ENCODE measurements at places on chromosomes 5 and 9. TPM values are rescaled to one million over a fixed set of nuclear protein-coding genes. Genes with fewer than 3 reads are reported as not detected.

MYOT gene
- not detected for total RNA-seq

SPATA31A7 gene
- not detected for total RNA-seq

GFI1B gene
- total RNA-seq: not detected

SHISAL2B gene
- not detected for total RNA-seq

GRCh38 chr5:166708291-166708690 lies 1583.2 kb upstream of the WWC1 start:
- H3K4me1 ChIP-seq: no peaks in the 10 kb centered on the region
- H3K4me3 ChIP-seq: no peak overlapping the region
- no peaks in the 10 kb centered on the region for H3K27me3 ChIP-seq
- no peak overlapping the region for H3K27ac ChIP-seq
- no peaks in the 10 kb centered on the region for H3K36me3 ChIP-seq

- peak overlapping the region; percentile 42 for H3K4me3 ChIP-seq
- no peaks in the 10 kb centered on the region for H3K36me3 ChIP-seq
- peak; percentile 80 for DNase-seq
- peaks cover 19% of the 10 kb centered on the region for H3K4me1 ChIP-seq
- H3K27ac ChIP-seq: peak overlapping the region; percentile 63
Observed at GRCh38 chr5:171806976-171807747, 21.5 kb downstream of the SMIM23 start.

GRCh38 chr5:169024421-169024820 lies 276.5 kb downstream of the SLIT3 start:
- DNase-seq: no peak
- no peak overlapping the region for H3K4me3 ChIP-seq
- H3K27me3 ChIP-seq: peaks cover 41% of the 10 kb centered on the region
- H3K36me3 ChIP-seq: no peaks in the 10 kb centered on the region
- no peaks in the 10 kb centered on the region for H3K4me1 ChIP-seq
- no peak overlapping the region for H3K27ac ChIP-seq

DNA sequence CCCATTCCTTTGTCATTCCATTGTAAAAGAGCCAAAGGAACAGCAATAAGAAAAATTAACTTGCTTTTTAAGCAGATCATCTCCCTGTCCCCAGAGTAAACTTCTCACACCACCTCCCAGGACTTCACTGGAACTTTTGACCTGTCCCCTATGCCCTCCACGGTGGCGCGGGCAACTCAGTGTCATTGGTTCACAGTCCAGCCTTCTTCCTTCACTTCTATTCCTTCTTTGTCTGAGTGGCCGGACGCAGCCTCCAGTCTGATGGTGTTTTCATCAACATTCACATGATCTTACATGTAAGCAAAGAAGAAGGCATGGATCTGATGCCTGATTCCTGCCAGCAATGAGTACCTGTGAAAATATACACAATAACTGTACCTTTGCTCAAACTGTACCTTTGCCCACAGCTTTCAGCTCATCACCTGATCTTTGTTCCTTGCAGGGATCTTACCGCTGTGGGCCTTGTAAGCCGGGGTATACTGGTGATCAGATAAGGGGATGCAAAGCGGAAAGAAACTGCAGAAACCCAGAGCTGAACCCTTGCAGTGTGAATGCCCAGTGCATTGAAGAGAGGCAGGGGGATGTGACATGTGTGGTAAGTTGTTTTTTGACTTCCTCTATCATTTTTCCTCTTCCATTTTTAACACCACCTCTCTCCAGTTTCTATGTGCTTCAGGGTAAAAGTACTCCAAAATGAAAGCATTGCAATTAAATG lies 32.5 kb downstream of the THBS4 start:
- no peaks in the 10 kb centered on the region for H3K36me3 ChIP-seq
- no peak overlapping the region for H3K4me3 ChIP-seq

- no peaks in the 10 kb centered on the region for H3K27me3 ChIP-seq
- 0 out of 2 replicates have a peak, but pooled peaks cover 11% of the 10 kb centered on the region for H3K36me3 ChIP-seq
Observed at GRCh38 chr5:138350563-138350890, 2.0 kb upstream of the KDM3B start.

DNA sequence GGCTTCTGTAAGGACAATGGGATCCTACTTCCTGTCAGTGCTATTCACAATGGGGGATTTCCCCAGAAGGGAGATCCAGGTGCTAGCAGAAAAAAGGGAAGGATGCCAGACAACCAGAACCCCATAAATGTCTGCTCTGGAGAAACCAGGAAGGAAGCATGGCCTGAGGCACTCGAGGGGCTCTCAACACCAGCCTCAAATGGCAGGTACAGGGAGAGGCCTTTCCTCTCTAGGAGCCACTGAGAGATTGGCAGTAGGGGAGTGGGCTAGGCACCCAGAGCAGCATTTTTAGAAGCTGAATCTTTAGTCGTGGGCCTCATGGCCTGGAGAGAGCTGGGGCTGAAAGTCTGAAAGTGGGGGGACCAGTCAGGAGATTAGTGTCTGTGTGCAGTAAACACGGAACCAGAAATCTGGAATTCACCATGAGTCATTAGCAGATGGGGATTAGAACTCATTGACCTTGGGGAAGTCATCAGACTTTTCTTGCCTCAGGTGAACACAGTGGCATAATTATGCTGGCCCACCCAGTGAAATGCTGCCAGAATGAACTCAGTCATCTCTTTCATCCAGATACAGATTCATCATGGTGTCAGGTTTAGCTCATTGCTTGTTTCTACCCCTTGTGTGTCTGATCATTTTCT lies 28.3 kb downstream of the ARHGEF28 start:
- peak overlapping the region; percentile 96 for H3K27ac ChIP-seq
- peaks cover 9% of the 10 kb centered on the region for H3K36me3 ChIP-seq
- H3K4me3 ChIP-seq: no peak overlapping the region
- peaks cover 65% of the 10 kb centered on the region for H3K4me1 ChIP-seq
- H3K27me3 ChIP-seq: no peaks in the 10 kb centered on the region

- no peak overlapping the region for H3K27ac ChIP-seq
- no peaks in the 10 kb centered on the region for H3K27me3 ChIP-seq
- no peaks in the 10 kb centered on the region for H3K4me1 ChIP-seq
- H3K36me3 ChIP-seq: 0 out of 2 replicates have a peak, but pooled peaks cover 19% of the 10 kb centered on the region
Observed at GRCh38 chr9:131178926-131179325, 53.5 kb downstream of the NUP214 start.

GRCh38 chr5:58929726-58930125 lies 346.9 kb downstream of the RAB3C start:
- H3K36me3 ChIP-seq: no peaks in the 10 kb centered on the region
- DNase-seq: no peak
- H3K27ac ChIP-seq: no peak overlapping the region

DNA sequence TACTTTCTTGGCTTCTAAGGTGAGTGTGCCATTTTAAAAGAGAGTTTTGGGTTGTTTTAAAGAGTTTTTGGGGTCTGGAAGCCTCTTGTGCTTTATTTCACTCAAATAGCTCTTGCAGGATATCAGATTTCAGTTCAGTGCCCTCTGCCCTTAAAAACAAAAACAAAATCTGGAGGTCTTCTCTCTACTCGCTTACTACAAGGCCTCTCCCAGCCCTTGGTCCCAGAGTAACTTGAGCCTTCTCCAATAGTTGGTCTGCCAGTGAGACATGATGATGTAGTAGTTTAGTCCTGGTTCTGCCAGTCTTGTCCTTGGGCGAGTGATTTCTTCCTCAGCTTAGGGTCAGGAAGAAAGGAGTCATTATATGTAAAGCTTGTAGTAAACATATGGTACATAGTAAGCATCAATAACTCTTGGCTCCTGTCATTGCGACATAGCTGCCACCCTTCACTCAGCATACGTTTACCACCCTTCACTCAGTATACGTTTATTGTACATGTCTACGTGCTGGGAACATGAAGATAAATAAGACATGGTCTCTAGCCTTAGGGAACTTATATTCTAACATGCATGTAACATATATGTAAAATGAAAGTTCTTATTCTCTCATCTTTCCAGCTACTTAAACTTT lies 147.6 kb downstream of the MAN2A1 start:
- no peak for DNase-seq
- no peak overlapping the region for H3K4me3 ChIP-seq
- no peaks in the 10 kb centered on the region for H3K27me3 ChIP-seq

DNA sequence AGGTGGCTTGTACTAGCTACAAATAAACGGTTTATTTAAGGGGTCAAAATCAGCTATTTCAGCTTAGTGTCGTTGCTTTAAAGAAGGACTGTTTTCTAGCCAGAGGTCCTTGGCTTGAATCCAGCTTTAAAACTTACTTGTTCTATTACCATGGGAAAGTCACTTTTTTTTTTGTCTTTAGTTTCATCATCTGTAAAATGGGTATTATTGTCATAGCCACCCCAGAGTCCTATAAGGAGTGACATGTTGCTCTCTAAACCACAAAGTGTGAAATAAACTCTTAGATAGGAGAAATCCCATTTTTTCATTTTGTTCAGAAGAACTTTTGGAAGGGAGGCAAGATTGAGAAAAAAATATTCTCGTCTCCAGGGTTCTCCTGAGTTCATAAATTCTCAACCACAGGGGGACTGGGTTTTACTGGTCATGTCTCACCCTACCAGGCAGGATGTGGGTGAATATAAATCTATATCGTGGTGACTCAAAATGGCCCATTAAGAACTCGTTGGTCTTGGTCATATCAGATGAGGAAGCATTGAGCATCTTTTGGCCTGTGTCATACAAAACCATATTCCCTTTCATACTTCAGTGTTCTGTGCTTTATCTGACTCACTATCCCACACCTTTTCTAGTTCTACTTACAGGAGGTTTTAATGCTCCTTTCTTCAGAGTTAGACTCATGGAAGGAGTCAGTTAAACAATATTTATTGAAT lies 202.7 kb upstream of the NR3C1 start:
- no peak overlapping the region for H3K27ac ChIP-seq
- DNase-seq: no peak
- no peaks in the 10 kb centered on the region for H3K4me1 ChIP-seq
- no peak overlapping the region for H3K4me3 ChIP-seq

- no peaks in the 10 kb centered on the region for H3K27me3 ChIP-seq
- no peaks in the 10 kb centered on the region for H3K4me1 ChIP-seq
- no peak for DNase-seq
- H3K27ac ChIP-seq: no peak overlapping the region
- H3K36me3 ChIP-seq: no peaks in the 10 kb centered on the region
- H3K4me3 ChIP-seq: no peak overlapping the region
Observed at GRCh38 chr5:158140120-158140731, 281.3 kb upstream of the CLINT1 start.

DNA sequence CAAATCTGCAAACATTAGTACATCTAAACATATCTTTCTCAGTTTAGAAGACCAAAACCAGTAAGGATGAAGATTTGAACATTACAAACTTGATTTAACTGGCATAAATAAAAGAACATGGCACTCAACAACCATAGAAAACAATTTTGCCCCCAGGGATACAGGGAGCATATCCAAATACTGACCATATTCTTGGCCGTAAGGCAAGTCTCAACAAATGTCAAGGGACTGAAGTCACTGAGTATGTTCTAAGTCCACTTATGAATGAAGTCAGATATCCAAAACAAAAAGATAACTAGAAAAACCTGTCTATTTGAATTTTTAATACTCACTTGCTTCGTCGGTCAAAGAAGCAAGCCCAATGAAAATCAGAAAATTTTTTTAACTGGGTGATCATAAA lies 14.1 kb downstream of the FEM1C start:
- H3K4me1 ChIP-seq: peaks cover 43% of the 10 kb centered on the region
- H3K36me3 ChIP-seq: peaks cover 75% of the 10 kb centered on the region
- no peaks in the 10 kb centered on the region for H3K27me3 ChIP-seq
- no peak overlapping the region for H3K27ac ChIP-seq
- no peak overlapping the region for H3K4me3 ChIP-seq

- H3K36me3 ChIP-seq: no peaks in the 10 kb centered on the region
- H3K4me3 ChIP-seq: no peak overlapping the region
- no peak for DNase-seq
Observed at GRCh38 chr5:127567026-127567768, 49.8 kb downstream of the PRRC1 start.

- no peak overlapping the region for H3K27ac ChIP-seq
- no peak overlapping the region for H3K4me3 ChIP-seq
- no peaks in the 10 kb centered on the region for H3K4me1 ChIP-seq
Observed at GRCh38 chr9:131720330-131720729, 19.5 kb downstream of the RAPGEF1 start.

GRCh38 chr9:112332674-112332976 lies 794 bp downstream of the PTBP3 start:
- no peak for DNase-seq
- H3K27me3 ChIP-seq: no peaks in the 10 kb centered on the region
- H3K4me1 ChIP-seq: peaks cover 56% of the 10 kb centered on the region

DNA sequence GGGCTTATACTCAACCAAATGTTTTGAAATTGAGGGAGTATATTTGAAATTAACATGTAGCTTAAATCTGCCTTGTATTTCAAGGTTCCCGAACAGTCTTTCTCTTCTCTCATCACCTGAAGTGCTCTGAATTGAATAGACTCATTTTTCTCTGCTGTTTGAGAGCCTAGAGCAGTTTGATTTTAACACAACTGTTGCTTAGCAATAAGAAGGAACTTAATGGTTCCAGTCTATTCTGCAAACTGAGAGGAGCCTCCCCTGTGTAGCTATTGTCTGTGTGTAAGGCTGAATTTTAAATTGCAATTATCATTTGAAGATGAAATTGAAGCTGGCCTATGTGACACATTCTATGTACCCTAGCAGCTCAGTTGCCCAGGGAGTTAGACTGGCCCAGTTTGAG lies 87.1 kb upstream of the CKMT2 start:
- H3K27me3 ChIP-seq: no peaks in the 10 kb centered on the region
- no peaks in the 10 kb centered on the region for H3K36me3 ChIP-seq
- DNase-seq: no peak
- no peak overlapping the region for H3K27ac ChIP-seq
- H3K4me1 ChIP-seq: no peaks in the 10 kb centered on the region

GRCh38 chr5:35794328-35794619 lies 62.4 kb upstream of the IL7R start:
- H3K4me1 ChIP-seq: no peaks in the 10 kb centered on the region
- H3K27me3 ChIP-seq: no peaks in the 10 kb centered on the region
- H3K36me3 ChIP-seq: no peaks in the 10 kb centered on the region

DNA sequence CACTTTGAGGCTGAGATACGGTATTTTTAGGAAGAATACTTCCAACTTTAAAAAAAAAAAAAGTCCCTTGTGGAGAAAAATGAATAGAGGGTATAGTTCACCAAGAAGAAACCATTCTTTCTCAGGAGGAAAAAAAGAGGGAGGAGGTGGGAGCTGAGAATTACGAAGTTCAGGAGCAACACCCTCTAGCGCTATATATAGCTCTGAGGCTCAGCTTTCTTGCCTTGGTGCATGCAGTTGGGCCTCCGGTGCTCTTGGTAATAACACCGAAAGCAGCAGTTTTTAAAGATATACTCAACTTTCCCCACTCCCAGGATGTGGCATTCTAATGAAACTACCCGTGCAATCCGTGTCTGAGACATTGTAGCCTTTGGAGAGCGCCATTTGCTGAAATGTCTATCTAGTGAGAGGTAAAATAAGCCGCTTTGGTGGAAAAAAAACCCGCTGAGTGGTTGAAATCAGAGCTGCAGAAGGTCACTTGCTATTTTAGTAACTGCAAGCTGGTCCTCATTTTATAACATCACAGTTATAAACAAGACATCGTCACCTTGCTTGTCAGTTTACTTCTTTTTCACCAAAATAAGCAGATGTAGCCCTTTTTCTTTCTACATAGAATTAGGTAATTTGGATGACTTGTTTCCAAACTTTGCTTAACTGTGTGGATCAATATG lies 156.4 kb downstream of the RORB start:
- no peak overlapping the region for H3K27ac ChIP-seq
- no peaks in the 10 kb centered on the region for H3K36me3 ChIP-seq
- H3K4me3 ChIP-seq: no peak overlapping the region
- no peak for DNase-seq
- no peaks in the 10 kb centered on the region for H3K27me3 ChIP-seq

GRCh38 chr9:38414040-38414723 lies 10.1 kb downstream of the IGFBPL1 start:
- no peak overlapping the region for H3K4me3 ChIP-seq
- H3K36me3 ChIP-seq: no peaks in the 10 kb centered on the region
- H3K4me1 ChIP-seq: no peaks in the 10 kb centered on the region
- peaks cover 4% of the 10 kb centered on the region for H3K27me3 ChIP-seq

Data from PC-9 (cell line).